Kasumi-1 (cell line): ENCODE measurements at places on chromosomes 2 and 18.

DNA sequence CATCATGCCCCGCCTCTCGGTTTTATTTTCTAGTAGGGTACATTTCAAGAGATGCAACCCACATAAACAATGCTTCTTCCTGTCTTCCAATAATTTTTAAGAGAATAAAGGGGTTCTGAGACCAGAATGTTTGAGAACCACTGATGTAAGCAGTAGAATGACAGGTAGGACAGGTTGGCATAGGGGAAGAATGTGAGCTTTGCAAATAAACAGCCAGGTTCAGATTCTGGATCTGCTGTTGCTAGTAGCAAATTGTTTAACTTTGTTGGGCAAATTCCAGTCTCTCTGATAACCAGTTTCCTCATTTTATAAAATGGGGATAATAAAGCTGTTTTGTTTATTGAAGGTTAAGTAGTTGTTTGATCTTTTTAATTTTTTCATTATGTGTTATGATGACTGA, 32.8 kb downstream of the SOCS6 start:
- DNase-seq, result no peak

- DNase-seq, result no peak
These were observed 13.3 kb upstream of the CYRIA start for GRCh38 chr2:16678964-16679363.

DNA sequence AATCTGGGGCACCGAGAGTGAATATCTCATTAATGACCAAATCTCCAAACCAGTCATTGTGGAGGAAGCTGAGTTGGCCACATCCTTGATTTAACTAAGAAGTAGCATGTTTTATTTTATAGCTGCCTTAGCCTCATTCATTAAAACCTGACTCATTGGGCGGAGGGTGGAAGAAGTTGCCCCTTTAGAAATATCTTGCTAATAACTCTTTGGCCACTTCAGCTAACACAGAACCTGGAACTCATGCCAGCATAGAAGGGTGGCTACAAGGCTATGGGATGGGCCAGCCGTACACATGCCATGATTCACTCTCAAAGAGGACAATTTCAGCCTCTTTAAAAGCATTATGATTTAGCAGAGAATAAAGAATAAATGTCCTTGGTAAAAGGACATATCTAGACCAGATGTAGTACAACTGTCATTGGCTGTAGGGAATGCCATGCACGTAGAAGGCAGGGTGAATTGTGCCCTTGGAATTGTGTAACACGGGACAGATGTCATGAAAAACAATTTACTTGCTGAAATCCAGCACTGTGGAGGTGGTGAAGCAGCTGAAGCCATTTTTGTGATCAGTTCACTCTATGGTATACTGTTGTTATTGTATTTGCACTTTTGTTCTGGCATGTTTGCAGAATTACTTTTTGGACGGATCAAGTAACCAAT, 330.0 kb downstream of the PLCL1 start:
- no peak for DNase-seq

DNA sequence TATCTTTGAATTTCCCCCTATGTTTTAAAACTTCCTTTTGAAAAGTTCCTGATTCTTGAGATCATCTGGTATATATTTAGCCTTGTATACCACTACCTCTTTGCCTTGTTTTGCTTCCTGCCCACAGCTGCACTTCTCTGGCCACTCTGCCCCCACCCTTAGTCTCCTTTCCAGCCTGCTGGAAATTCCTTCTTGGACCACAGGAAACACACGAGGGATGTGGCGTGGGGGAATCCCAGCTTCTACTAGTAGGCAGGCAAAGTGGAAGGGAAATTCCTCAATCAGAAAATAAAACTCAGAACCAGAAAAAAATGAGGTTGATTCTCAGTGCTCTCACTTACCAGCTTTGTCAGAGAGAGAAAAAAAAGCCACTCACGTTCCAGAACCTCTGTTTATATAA, 13.4 kb downstream of the IL18RAP start:
- DNase-seq, result peak; percentile 9

DNA sequence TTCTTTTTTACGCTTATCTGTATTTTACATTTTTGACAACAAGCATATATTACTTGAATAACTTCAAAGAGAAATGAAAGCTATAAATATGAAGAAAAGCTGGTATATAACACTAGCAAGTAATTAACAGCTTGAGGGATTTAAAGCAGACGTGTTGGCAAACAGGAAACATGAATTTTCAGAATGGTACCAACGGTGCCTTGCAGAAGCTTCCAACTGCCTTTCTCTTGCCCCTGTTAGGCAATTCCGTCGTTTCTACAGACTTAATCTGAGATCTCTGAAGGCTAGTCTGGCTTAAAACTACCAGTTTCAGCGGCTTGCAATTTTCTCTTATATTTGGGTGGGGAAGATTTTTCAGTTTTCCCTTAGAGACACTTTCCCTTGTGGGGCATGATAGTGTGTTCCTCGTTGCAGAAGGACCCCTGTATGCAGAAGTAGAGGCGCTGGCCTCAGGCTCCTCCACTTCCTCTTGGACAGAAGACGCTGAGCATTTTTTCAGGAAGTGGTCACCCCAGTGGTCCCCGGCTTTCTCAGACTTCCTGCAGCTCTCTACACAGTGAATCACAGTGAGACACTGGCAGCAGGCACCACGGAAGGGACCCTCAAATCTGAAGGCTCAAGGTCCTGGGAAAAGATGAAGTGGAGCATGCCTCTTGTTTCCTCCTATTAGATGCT, 56.2 kb upstream of the SLC16A14 start:
- DNase-seq, result peak; percentile 69

- no peak for DNase-seq
These were observed 5.1 kb downstream of the SERPINB2 start for GRCh38 chr18:63892566-63892965.

DNA sequence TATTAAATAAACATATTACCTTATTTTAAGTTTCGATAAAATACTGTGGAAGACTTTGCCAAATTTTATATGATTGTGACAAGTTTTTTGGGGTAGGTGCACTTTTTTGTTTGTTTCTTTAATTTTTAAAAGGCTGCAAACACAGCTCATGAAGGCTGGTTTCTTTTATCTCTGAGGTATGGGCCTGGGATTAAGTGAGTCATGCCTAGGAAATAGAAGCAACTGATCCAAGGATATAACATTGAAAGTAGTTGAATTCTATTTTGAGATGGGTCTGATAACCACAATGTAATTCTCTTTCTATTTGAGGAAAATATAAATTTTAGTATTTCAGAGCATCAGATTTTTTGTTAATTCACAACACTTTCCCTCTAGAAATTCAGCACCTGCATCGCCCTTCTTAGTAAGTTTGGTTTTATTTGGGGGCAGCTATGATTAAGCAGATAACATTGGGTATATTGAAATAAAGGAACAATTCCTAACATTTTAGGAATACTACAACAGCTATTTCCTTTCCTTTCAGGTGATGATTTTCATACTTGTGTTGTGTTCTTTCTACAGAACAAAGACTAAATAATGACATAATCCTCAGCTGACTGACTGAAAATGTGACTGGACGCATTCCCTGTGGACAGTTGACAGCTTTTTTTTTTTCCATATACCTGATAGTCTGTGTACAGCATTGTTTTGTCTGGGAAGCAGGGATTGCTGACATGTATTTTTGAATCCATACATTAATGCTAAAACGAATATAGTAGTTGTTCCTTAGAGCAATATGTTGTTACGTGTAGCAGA, 16.8 kb downstream of the RBM45 start:
- DNase-seq, result no peak

DNA sequence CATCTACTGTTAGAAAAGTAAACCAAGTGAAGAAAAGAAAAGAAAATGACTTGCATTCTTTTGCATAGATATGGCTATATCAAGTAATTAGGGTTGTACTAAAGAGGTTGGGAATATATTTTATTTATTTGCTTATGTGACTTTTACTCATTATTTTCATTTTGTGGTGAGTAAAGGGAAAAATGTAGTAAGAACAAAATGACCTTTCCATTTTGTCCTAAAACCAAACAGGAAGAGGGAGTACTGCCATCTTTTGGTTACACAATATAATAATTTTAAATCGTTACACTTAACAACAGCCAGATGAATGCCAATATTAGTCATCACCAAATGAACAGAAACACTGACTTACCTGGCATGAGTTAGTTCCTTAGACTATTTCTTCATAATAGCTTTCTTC, 47.3 kb upstream of the NDUFV2 start:
- peak; percentile 20 for DNase-seq

GRCh38 chr2:31138037-31138962, at the start of gene GALNT14:
Gene GALNT14, minus strand, starts transcription at chr2:31138440. Its CDS starts 354 bp downstream, at chr2:31138086.
- peak; percentile 62 for DNase-seq

- no peak for DNase-seq
These were observed 58.1 kb upstream of the RALBP1 start for GRCh38 chr18:9417073-9417851.

- no peak for DNase-seq
These were observed 558.3 kb upstream of the GCFC2 start for GRCh38 chr2:76268902-76269620.

DNA sequence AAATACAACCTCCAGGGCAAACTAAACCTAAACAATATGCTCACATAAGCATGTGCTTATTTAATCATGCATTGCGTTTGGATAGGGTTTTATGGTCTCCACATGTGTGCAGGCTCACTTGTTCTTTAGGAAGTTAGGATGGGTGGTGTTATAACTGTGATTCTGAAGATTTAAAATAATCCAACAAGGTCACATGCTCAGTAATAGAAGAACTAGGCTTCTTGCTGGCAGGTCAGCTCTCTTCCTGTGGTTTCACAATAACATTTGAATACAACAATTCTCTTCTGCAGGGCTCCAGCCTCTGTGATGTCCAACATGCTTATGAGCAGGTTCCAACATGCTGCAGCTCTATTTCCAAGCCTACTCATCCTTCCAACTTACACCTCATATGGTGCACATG, 84.0 kb downstream of the MYL12B start:
- DNase-seq, result no peak

- DNase-seq, result no peak
These were observed 19.9 kb downstream of the MBP start for GRCh38 chr18:77112747-77113092.

DNA sequence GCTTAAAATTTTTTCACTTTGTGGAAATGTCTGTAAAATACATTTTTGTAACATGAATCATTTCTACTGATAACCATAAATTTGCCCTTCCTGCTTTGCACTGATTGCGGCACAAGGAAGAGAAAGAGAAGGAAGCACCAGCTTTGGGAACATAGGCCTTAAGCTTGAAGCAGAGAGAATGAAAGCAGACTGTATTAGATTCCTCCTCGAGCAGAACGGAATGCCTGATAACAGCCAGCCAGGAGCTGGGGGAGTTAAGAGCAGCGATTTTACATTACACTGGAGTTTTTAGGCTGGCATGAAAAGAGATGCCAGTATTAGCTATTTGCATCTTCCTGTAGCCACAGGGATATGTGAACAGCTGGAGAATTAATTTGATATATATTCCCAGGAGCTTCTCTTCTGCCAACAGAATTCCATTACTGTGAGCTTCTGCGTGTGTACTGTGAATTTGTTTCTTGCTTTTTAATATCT, 33.5 kb downstream of the CRIM1 start:
- no peak for DNase-seq

- peak; percentile 95 for DNase-seq
These were observed 1.4 kb upstream of the PLCL1 start for GRCh38 chr2:197803033-197803444.
